ENCODE measurements at places on chromosomes 13 and 19.

GRCh38 chr13:20127562-20128458, 33.0 kb downstream of the GJA3 start:
- DNase-seq: no peak

DNA sequence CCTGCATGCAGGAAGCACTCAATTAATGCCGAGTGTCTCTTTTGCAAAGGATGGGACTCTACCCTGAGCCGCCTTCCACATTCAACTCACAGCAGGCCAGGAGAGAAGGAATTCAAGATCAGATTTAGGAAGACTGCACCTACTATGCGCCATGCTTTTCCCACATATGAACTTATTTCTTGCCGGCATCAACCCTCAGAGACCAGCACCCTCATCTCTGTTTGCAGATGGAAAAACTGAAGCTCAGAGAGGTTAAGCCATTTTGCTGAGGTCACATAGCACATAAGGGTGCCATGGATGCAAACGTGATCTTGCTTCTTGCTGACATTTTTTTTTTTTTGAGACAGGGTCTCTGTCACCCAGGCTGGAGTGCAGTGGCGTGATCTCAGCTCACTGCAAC, 14.2 kb upstream of the SEMA6B start:
- DNase-seq: no peak

- DNase-seq: no peak
Observed at GRCh38 chr19:13937479-13938300, 527 bp downstream of the PODNL1 start.

DNA sequence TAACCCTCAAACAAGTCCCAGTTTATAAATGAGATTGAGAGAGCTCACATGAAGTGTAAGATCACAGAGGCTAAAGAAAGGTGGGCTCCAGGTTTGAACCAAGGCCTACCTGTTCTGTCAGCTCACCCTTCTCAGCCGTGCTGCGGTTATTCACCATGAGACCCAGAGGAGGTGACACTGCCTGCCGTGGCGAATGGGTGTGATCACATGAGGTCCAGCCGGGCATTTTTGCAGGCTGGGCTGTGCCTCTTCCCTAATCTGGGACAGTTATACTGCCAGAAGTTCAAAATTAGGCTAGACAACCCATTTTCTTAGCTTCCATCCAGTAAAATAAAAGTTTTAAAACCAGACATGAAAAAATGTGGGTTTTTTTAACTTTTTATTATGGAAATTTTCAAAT, 146.8 kb downstream of the FOXO1 start:
- no peak for DNase-seq

GRCh38 chr19:15964231-15964630, 15.4 kb downstream of the OR10H4 start:
- DNase-seq: no peak

GRCh38 chr19:43806848-43807247, 4.6 kb upstream of the LYPD5 start:
- no peak for DNase-seq
